ENCODE measurements at places on chromosomes 11 and 22.
A peak's percentile ranks its signal among the peaks of the same experiment; 100 is the strongest.

- no peak for DNase-seq
These were observed 1.0 kb downstream of the PGGHG start for GRCh38 chr11:289712-290620.

GRCh38 chr11:10490398-10491241 lies 35.6 kb downstream of the AMPD3 start:
- no peak for DNase-seq

DNA sequence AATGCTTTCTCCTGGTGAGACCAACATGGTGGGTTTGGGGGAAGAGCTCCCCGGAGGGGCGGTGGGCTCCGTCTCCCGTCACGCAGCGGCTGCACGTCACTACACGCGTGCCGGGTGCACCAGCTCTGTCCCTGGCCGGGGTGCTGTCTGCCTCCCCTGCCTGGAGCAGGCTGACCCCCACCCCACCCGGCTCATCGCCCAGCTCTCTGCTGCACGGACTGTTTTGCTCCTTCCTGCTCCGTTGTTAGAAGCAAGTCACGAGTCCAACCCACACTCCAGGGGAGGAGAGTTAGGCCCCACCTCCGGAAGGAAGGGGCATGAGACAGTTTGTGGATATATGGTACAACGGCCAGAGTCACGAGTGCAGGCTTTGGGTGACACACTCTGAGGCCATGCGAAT lies 364.9 kb downstream of the BRD1 start:
- DNase-seq: no peak

- no peak for DNase-seq
These were observed at the start of gene PHLDA2 for GRCh38 chr11:2928605-2929530. TSS of gene PHLDA2 (minus strand) at chr11:2929420. CDS start at chr11:2929364, 56 bp downstream.

DNA sequence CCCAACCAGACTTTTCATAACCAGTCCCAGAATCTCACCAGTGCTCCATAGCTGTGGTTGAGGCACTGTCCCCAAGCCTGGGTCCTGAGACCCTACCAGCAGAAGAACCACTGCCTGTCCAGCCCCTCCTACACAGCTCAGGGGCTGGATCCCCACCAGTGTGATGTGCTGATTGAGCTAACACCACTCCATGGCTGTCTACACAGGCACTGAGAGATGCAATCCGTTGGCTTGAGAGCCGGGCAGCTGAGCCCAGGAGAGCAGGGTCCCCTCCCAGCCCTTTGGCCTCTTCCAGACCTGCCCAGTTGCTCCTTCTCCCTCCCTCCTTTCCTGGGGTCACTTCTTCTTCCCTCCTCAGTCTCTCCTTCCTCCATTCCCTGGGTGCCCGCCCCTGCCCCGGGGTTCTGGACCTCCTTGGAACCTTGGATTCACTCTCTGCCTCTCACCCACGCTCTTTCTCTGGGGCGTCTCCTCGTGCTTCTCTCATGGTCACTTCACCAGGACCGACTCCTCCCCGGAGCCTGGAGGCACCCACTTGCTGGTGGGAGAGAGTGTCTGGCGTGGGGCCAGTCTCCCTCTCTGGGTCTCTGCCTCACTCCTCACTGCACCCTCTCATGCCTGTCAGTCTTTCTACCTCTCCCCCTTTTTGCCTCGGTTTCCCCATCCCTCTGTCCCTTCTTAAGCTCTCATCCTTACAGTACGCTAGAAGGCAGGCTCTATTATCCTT lies 706 bp upstream of the SCYL1 start:
- no peak for DNase-seq

- no peak for DNase-seq
These were observed 293.9 kb upstream of the NARS2 start for GRCh38 chr11:78868563-78868962.

DNA sequence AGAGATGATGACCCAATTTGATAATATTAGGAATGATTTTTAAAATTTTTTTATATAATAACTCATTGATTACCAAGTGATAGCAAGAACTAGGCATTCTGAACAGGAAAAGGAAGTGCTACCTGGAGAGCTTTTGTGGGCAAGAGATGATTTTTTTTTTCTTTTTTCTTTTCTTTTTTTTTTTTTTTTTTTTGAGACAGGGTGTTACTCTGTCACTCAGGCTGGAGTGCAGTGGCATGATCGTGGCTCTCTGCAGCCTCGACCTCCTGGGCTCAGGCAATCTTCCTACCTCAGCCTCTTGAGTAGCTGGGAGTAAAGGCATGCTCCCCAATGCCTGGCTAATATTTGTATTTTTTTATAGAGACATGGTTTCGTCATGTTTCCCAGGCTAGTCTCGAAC lies 40.4 kb downstream of the TNRC6B start:
- no peak for DNase-seq

DNA sequence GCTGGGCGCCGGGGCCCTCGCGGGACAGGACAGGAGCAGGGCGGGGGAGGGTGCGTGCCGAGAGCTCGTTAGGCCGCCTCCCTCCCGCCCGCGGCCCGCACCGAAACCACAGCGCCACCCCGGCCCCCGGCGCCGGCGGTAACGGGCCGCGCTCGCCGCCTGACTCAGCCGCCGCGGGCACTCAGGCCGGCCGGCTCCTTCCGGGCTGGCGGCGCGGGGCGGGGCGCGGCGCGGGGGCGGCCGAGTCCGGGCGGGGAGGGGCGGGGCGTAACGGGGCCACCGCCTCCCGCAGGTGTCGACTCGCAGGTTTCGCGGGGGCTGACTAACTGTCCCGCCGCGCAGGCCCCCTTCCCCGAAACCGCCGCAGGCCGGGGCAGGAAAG lies at the start of gene AP5B1:
TSS of gene AP5B1 (minus strand) at position 207 of the 382 bp plus-strand sequence. CDS start 385 bp downstream, outside the sequence.
- DNase-seq: peak; percentile 63

GRCh38 chr11:78735711-78736110 lies 161.0 kb upstream of the NARS2 start:
- DNase-seq: no peak

GRCh38 chr22:35375031-35375430 lies 5.9 kb upstream of the HMOX1 start:
- no peak for DNase-seq

- DNase-seq: no peak
These were observed 293.3 kb downstream of the BRD1 start for GRCh38 chr22:49534386-49534785.

DNA sequence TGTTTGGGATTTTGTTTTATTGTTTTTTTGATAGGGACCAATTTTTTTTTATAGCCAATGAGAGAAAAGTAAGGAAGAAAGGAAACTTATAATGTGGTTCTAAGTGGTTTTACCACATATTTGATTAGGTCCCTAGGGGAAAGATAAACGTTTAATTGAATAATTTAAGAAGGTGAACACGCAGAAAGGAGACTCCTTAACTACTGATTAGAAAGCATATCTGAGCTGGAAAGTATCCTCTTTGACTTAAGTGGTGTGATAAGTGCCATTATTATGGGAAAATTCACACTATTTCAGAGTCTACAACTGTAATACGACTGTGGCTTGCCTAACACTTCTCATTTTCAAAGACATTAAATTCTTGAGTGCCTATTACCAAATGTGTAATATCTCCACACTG lies 106.5 kb upstream of the GRAMD1B start:
- no peak for DNase-seq

DNA sequence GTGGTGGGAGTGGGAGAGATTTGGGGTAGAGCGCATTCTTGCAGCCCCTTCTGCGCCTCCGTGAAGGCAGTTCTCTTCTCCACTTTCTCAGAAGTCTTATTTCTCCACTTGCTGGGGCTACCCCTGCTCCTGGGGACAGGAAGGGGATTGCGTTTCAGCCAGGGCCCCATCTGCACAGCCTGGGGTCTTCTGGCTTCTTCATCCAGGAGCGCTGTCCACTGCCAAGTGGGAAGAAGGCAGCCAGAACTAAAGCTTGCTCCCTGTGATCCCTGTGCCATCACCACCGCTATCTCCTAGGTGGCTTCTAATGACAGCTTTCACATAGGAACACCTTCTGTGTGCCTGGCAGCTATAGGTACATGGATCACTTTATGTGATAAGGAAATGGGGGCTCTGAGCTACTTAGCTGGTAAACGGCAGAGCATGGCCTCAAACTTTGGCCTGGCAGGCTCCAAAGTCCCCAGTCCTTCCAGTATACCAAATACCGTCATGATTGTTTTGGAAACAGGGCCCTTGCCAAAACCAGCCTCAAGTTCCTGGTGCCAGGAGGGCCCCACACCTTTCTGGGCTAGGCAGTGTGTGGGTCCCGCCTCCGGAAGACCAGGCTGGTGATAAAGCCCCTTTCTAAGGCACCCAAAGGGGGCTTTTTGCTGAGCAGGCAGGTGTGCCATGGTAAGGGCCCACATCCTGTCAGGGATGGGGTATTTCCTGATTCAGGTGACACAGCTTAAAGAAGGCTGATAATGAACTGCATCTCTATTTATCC lies 60.4 kb upstream of the PAX6 start:
- DNase-seq: no peak

Measured in stimulated activated CD8-positive, alpha-beta memory T cell treated with anti-CD3 and anti-CD28 coated beads, Interleukin-2, amount 100 ng/mL, for 1 hour (primary cell).